ENCODE measurements at places on chromosomes 3 and 15. TPM values are rescaled to one million over a fixed set of nuclear protein-coding genes. Genes with fewer than 3 reads are reported as not detected.

CTXND1 gene
- not detected for total RNA-seq

CHRNA5 gene
- 9.0 TPM for total RNA-seq

MASP1 gene
- total RNA-seq, result not detected

DNA sequence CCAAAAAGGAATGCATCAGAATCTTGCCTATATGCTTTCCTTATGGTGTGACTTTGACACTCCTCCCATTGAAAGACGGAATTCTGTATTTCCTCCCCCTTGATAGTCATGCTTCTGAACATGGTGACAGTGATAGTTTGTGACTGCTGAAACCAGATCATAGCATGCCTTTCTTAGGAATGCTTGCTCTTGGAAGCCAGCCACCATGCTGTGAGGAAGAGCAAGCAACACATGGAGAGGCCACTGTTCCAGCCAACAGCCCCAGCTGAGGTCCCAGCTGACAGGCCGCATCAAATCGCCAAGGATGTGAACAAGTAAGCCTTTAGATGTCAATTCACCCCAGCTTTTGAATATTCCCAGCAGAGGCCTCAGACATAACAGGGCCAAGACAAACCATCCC, 100.1 kb downstream of the IGF2BP2 start:
- DNase-seq, result no peak

GRCh38 chr3:125238759-125239158, 26.2 kb upstream of the SLC12A8 start:
- DNase-seq, result no peak

GRCh38 chr3:16069149-16069922, 105.1 kb upstream of the GALNT15 start:
- DNase-seq, result peak; percentile 64

DNA sequence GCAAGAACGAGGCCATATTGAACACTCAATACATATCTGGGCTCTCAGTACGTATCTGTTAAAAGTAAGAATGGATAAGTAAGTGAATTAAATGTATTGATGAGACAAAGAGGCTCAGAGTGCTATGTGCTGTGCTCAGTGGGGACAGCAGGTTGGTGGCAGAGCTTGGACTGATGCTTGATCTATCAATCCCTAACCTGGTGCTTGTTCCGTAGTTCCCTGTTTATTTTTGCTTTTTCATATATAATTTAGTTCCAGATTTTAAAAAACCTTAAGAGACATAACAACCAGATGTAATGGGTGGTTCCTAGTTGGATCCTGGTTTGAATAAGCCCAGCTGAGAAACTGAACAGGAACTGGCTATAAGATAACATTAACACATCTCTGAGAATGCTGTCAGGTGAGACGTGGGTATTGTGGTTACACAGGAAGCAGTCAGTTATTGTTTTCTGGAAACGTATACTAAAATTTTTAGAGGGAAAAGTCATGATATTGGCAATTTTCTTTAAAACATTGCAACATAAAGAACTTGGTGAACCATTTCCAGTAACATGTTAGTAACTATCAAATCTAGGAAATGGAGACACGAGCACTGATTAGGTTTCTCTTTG, 120.5 kb downstream of the FOXB1 start:
- no peak for DNase-seq

DNA sequence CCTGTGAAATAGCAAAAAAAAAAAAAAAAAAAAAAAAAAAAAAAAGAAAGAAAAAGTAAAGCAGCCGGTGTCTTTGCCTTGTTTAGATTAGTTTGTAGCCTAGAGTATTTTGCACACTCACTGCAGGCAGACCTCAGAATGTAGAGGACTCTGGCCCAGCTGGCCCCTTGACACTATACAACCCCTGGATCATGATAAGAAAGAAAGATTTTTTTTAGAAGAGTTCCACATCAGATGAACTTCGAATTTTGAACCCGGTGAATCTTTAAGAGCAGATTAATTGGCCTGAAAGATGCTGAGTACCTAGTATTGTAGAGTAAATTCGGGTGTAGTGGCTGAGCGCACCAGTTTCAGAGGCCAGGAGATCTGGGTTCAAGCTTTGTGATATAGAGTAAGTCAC, 727.7 kb upstream of the GOLIM4 start:
- no peak for DNase-seq

GRCh38 chr3:9231937-9232336, 17.5 kb downstream of the SRGAP3 start:
- DNase-seq, result no peak

GRCh38 chr15:33314069-33314468, 3.3 kb downstream of the RYR3 start:
- no peak for DNase-seq

GRCh38 chr3:16510620-16511319, 2.7 kb downstream of the RFTN1 start:
- DNase-seq, result no peak

- peak; percentile 86 for DNase-seq
Observed at GRCh38 chr15:88897456-88898194, 2.3 kb upstream of the HAPLN3 start.

DNA sequence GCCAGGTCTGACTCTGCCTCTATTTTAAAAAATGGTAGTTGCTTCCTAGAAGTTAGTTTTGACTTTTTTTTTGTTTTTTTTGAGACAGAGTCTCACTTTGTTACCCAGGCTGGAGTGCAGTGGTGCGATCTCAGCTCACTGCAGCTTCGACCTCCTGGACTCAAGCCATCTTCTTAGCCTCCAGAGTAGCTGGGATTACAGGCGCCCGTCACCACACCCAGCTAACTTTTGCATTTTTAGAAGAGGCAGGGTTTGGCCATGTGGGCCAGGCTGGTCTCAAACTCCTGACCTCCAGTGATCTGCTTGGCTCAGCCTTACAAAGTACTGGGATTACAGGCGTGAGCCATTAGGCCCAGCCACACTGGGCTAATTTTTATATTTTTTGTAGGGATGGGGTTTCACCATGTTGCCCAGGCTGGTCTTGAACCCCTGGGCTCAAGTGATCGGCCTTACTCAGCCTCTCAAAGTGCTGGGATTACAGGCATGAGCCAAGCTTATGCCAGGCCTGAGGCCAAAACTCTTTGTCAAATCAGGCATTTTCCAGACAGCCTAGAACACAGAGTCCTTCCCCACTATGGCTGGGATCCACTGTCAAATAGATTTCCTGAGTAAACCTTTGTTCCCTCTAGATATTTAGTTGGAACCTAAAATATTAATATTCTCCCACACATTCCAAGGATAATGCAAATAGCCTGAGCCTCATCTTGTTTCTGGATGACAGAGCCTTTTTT, 13.7 kb downstream of the C3orf62 start:
- DNase-seq, result no peak

GRCh38 chr3:139339219-139339906, 4.5 kb upstream of the MRPS22 start:
- DNase-seq, result no peak
